ENCODE measurements at places on chromosomes 7 and 10. TPM values are rescaled to one million over a fixed set of nuclear protein-coding genes. Genes with fewer than 3 reads are reported as not detected.

DNA sequence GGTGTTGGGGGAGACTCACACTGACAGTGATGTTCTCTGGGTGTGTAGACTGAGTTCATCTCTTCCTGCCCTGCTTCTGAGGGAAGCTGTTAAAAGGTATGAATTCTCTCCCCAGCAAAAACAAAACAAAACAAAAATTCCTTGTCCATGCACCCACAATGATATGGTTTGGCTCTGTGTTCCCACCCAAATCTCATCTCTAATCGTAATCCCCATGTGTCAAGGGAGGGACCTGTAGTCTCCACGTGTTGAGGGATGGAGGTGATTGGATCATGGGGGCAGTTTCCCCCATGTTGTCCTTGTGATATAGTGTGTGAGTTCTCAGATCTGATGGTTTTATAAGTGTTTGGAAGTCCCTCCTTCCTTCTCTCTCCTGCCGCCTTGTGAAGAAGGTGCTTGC, 245.5 kb downstream of the GALNT17 start:
- H3K27me3 ChIP-seq = no peaks in the 10 kb centered on the region
- no peak for DNase-seq
- no peaks in the 10 kb centered on the region for H3K4me1 ChIP-seq
- H3K36me3 ChIP-seq = no peaks in the 10 kb centered on the region
- no peak overlapping the region for H3K27ac ChIP-seq
- no peak overlapping the region for H3K4me3 ChIP-seq

DNA sequence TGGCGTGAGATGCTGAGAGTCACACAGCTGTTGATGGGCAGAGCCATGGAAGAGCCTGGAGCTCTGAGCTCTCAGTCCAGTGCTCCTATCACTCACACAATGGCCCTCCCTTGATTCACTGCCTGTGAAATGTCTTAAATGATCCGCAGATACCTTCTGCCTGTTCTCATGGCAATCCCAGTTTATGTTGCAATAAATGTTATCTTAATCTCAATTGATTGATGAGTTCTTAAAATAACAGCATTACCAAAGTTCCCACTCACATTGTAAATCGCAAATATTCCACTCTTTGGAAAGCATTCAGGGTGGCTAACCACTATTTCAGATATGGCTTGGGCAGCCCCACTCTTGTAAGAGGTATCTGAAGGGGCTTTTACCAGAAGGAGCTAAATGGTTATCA, 865.5 kb downstream of the LRMDA start:
- DNase-seq = no peak
- no peaks in the 10 kb centered on the region for H3K27me3 ChIP-seq
- no peak overlapping the region for H3K4me3 ChIP-seq
- H3K27ac ChIP-seq = no peak overlapping the region
- H3K36me3 ChIP-seq = no peaks in the 10 kb centered on the region
- no peaks in the 10 kb centered on the region for H3K4me1 ChIP-seq

DNA sequence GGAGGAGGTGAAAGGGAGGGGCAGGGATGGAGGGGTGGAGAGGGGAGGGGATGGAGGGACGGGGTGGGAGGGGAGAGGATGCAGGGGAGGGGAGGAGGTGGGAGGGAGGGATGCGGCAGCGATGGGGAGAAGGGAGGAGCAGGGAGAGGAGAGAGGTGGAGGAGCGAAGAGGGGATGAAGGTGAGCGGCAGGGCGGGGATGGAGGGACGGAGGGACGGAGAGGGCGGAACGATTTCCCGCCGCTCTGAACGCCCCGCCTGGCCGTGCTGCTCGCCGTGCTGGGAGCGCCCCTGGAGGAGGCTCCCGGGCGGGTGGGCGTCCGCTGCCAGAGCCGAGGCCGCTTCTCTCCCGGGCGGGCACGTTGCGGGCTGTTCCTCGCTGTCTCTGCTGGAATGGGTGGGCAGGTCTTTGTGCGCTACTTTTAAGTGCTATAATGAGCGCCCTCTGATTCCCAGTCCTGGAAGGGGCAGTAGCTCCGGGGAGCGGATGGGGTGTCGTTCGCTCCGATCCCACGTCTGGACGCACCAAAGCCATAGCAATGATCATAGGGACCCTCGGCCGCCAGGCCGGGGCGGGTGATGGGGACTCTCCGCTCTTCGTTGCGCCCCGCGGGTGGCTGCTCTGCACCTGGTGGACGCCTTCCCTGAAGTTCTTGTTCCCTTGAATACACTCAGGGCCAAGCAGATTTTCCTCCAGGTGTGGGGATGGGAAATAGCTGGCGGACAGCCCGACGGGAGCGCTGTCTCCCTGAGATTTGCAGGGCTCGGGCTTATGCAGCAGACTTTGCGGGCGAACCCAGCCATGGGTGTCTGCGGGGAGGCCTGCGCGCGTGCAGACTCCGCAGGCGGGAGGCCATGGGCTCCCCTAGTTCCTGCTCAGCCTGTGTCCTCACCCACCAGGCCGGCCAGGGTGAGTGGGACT, 81.1 kb upstream of the CPXM2 start:
- H3K27ac ChIP-seq = no peak overlapping the region
- no peaks in the 10 kb centered on the region for H3K36me3 ChIP-seq
- H3K4me3 ChIP-seq = no peak overlapping the region
- DNase-seq = no peak

DNA sequence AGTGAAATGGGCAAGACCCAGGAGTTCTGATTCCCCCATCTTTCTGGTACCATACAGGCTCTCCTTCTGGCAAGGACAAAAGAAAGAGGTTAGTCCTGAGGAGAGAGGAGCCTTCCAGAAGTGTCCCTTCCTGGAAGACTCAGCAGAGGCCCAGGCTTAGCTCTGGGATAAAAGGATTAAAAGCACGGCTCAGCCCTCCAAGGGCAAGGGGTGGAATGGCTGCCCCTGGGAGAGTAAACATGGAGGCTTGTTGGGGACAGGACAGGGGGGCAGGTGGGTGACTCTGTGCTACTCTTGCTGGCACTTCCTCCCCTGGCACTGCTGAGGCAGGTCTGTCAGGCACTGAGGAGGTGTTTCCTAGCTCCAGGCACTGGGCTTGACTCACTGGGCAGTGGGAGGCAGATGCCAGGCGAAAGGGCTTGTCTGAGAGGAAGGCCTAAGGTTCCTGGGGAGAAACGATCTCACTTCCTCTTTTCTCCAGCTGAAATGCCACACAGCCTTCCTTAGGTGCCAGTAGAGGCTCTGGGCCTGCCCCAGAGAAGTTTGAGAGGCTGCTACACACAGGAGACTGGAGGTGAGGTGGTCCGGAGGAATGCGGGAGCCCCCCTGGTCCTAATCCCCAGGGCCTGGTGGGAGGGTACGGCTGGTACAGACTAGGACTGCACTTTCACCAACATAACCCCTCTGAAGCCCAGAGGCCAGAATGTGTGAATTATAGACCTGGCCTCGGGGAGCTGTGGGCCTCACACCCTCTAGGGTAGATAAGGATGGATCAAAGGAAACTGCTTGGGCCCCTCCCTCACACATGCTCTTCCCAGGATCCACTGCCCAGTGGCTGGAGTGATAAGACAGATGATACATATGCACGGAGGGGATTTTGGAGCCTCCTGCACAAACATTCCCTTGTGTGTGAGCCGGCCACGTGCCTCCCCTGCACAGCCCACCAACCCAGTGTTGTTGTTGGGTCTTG, 63.2 kb upstream of the PODXL start:
- H3K27ac ChIP-seq = no peak overlapping the region
- peaks cover 22% of the 10 kb centered on the region for H3K4me1 ChIP-seq
- no peaks in the 10 kb centered on the region for H3K36me3 ChIP-seq

GRCh38 chr7:42381161-42381560, 144.2 kb upstream of the GLI3 start:
- no peaks in the 10 kb centered on the region for H3K27me3 ChIP-seq
- no peak for DNase-seq
- H3K4me1 ChIP-seq = no peaks in the 10 kb centered on the region
- H3K27ac ChIP-seq = no peak overlapping the region

- H3K27me3 ChIP-seq = no peaks in the 10 kb centered on the region
- H3K4me1 ChIP-seq = no peaks in the 10 kb centered on the region
- no peak overlapping the region for H3K27ac ChIP-seq
- no peak for DNase-seq
- no peaks in the 10 kb centered on the region for H3K36me3 ChIP-seq
- no peak overlapping the region for H3K4me3 ChIP-seq
Observed at GRCh38 chr10:71537125-71537524, 140.4 kb downstream of the CDH23 start.

GRCh38 chr10:8810677-8811076, 756.2 kb downstream of the GATA3 start:
- H3K36me3 ChIP-seq = no peaks in the 10 kb centered on the region
- H3K4me1 ChIP-seq = 0 out of 2 replicates have a peak, but pooled peaks cover under 1% of the 10 kb centered on the region
- no peak overlapping the region for H3K4me3 ChIP-seq
- H3K27ac ChIP-seq = no peak overlapping the region
- H3K27me3 ChIP-seq = no peaks in the 10 kb centered on the region
- DNase-seq = no peak

- peaks cover 24% of the 10 kb centered on the region for H3K4me1 ChIP-seq
- DNase-seq = peak; percentile 68
- no peaks in the 10 kb centered on the region for H3K36me3 ChIP-seq
- H3K27ac ChIP-seq = peak overlapping the region; percentile 77
- no peaks in the 10 kb centered on the region for H3K27me3 ChIP-seq
Observed at GRCh38 chr7:24980534-24981170, 674 bp upstream of the OSBPL3 start.

DNA sequence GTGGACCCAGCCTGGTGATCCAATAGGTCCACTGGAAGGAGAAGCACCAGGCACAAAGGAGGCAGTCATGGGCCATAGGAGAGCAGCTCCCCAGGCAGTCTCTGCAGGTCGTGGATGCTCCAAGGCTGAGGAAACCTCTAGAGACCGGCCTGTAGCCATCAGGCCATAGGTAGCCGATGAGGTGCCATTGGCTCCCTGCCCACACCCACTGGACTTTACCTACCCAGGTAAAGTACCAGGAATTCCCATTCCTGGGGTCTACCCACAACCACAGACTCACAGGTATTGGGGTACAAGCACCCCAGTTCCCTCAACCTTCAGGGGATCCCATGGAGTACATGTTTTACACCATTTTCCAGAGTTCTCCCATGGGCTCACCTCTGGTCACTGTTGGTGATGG, 188.0 kb upstream of the TCERG1L start:
- no peak overlapping the region for H3K27ac ChIP-seq
- H3K36me3 ChIP-seq = no peaks in the 10 kb centered on the region
- no peaks in the 10 kb centered on the region for H3K27me3 ChIP-seq
- no peak overlapping the region for H3K4me3 ChIP-seq
- no peaks in the 10 kb centered on the region for H3K4me1 ChIP-seq

Gene RGR
- not detected for total RNA-seq

Gene TUBAL3
- 0.52 TPM for total RNA-seq

Gene CDHR1
- not detected for total RNA-seq

DNA sequence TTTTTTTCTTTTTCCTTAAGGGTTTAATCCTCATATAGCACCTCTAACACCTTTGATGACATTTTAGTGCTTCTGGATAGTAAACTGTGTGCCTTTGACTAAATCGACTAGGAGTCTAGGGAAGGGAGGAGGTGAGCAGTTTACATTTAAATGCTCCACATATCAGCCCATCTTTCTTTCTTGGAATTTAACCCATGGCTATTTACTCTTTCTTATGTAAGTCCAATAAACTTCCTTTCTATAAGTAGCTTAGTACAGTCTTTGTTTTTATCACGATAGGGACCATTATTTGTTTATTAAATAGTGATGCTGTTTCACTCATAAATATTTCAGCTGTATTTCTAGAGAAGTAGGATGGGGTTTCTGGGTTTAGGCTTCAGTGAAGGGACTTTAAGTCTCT, 669.9 kb downstream of the AUTS2 start:
- no peaks in the 10 kb centered on the region for H3K36me3 ChIP-seq
- no peaks in the 10 kb centered on the region for H3K4me1 ChIP-seq
- H3K27ac ChIP-seq = no peak overlapping the region
- no peak overlapping the region for H3K4me3 ChIP-seq
- no peak for DNase-seq

Gene TRIM4
- 34.0 TPM for total RNA-seq

Gene TFPI2
- 86.1 TPM for total RNA-seq

GRCh38 chr10:75546004-75546403, 114.6 kb downstream of the LRMDA start:
- H3K36me3 ChIP-seq = no peaks in the 10 kb centered on the region
- DNase-seq = no peak
- no peaks in the 10 kb centered on the region for H3K27me3 ChIP-seq
- no peak overlapping the region for H3K4me3 ChIP-seq
- H3K27ac ChIP-seq = no peak overlapping the region
- H3K4me1 ChIP-seq = peaks cover 5% of the 10 kb centered on the region

Gene MYOZ1
- 0.22 TPM for total RNA-seq

- no peaks in the 10 kb centered on the region for H3K36me3 ChIP-seq
- H3K4me1 ChIP-seq = no peaks in the 10 kb centered on the region
- no peaks in the 10 kb centered on the region for H3K27me3 ChIP-seq
- no peak overlapping the region for H3K27ac ChIP-seq
Observed at GRCh38 chr10:101258179-101258885, 29.1 kb upstream of the LBX1 start.

Gene SPDYE11
- total RNA-seq = not detected

Gene ASZ1
- total RNA-seq = not detected

DNA sequence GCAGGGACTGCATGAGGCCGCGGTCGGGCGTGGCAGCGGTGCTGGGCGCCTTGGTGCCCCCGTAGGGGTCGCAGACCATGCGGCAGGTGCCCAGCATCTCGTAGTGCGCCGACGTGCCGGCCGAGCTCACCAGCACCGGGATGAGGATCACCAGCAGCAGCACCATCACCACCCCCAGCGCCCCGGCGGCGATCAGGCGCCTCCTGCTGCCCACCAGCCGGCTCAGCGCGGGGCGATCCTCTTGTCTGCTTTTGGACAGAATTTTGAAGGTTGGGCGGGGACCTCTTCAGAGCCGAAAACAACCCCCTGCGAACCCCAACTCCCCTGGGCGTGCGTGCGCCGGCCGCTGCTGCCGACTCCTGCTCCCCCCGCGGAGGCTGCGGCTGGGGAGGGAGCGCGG, 779 bp downstream of the C1QL3 start:
- DNase-seq = no peak
- H3K36me3 ChIP-seq = no peaks in the 10 kb centered on the region
- H3K27me3 ChIP-seq = no peaks in the 10 kb centered on the region
- no peaks in the 10 kb centered on the region for H3K4me1 ChIP-seq

- H3K27ac ChIP-seq = no peak overlapping the region
- no peaks in the 10 kb centered on the region for H3K27me3 ChIP-seq
- no peaks in the 10 kb centered on the region for H3K4me1 ChIP-seq
- no peak overlapping the region for H3K4me3 ChIP-seq
- no peaks in the 10 kb centered on the region for H3K36me3 ChIP-seq
- DNase-seq = no peak
Observed at GRCh38 chr7:10205696-10206095, 768.0 kb upstream of the PHF14 start.

All from PC-9 (cell line).